ENCODE measurements at places on chromosomes 1 and 21. TPM values are rescaled to one million over a fixed set of nuclear protein-coding genes. Genes with fewer than 3 reads are reported as not detected.

Gene ERG
- not detected for polyA plus RNA-seq

Gene ZDHHC18
- polyA plus RNA-seq, result 6.4 TPM

Gene S100A7
- polyA plus RNA-seq, result not detected

Gene IFFO2
- 2.7 TPM for polyA plus RNA-seq

Gene FTCD
- not detected for polyA plus RNA-seq

Gene IGSF5
- not detected for polyA plus RNA-seq

Gene RALGPS2
- 4.7 TPM for polyA plus RNA-seq

Gene SLC2A1
- 22.4 TPM for polyA plus RNA-seq

Gene ITLN2
- not detected for polyA plus RNA-seq

Gene CD1B
- not detected for polyA plus RNA-seq

Gene PDE4B
- 77.4 TPM for polyA plus RNA-seq

Gene THEMIS2
- 59.2 TPM for polyA plus RNA-seq

Gene FMOD
- polyA plus RNA-seq, result not detected

Gene RNF207
- polyA plus RNA-seq, result 0.08 TPM

Gene LIPI
- polyA plus RNA-seq, result not detected

Gene ZC3H12A
- 12.9 TPM for polyA plus RNA-seq

Gene DCDC2B
- not detected for polyA plus RNA-seq

Gene IL23R
- polyA plus RNA-seq, result not detected

Gene CRP
- polyA plus RNA-seq, result not detected

Gene MYOM3
- polyA plus RNA-seq, result not detected

Gene RGS8
- not detected for polyA plus RNA-seq
